ACHN (cell line): ENCODE measurements at places on chromosomes 5 and 9.

GRCh38 chr9:115923903-115924668 is 229.5 kb upstream of the PAPPA start:
- DNase-seq: no peak

DNA sequence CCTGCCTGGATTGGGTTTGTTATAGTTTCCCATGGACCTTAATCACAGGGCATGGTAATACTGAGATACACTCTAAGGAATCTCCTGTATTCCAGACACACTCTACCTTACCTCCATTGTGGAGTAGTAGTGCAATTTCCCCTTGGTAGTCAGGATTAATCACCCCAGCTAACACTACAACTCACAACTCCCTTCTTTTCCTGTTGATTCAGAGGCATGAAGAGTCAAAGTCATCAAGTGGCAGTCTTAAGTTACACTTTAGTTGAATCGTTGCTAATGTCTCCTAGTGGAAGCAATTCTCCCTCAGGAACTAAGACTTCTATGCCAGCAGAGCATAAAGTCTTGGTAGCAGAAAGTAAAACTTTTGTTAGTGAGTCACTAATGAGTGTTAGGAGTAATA is 122.7 kb upstream of the APC start:
- no peak for DNase-seq

DNA sequence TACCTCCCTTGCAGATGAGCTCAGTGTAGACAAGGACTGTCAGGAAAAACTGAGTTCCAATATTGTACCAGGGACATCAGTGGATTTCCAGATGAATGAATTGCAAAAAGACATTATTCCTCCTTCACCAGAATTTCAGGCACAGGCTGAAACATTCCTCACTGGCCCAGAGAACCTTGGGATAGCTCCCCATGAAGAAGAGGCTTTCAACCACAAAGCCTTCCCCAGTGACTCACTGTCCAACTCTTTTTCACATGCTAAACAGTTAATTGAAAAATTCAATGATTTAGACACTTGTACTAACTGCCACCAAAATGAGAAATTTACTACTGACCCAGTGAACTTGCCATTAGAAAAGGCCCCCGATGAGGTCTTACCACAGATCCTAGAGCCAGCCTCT is 144.5 kb downstream of the UNC13B start:
- no peak for DNase-seq

- DNase-seq: no peak
Measured at GRCh38 chr9:107540164-107540561, 50.6 kb upstream of the KLF4 start.

- DNase-seq: no peak
Measured at GRCh38 chr5:54261596-54261995, 48.8 kb downstream of the ARL15 start.
